ENCODE measurements at places on chromosomes 2 and 18. TPM values are rescaled to one million over a fixed set of nuclear protein-coding genes. Genes with fewer than 3 reads are reported as not detected.
A peak's percentile ranks its signal among the peaks of the same experiment; 100 is the strongest.

The SDC1 gene
- total RNA-seq, result 90.0 TPM

The FBXO15 gene
- total RNA-seq, result 4.2 TPM

DNA sequence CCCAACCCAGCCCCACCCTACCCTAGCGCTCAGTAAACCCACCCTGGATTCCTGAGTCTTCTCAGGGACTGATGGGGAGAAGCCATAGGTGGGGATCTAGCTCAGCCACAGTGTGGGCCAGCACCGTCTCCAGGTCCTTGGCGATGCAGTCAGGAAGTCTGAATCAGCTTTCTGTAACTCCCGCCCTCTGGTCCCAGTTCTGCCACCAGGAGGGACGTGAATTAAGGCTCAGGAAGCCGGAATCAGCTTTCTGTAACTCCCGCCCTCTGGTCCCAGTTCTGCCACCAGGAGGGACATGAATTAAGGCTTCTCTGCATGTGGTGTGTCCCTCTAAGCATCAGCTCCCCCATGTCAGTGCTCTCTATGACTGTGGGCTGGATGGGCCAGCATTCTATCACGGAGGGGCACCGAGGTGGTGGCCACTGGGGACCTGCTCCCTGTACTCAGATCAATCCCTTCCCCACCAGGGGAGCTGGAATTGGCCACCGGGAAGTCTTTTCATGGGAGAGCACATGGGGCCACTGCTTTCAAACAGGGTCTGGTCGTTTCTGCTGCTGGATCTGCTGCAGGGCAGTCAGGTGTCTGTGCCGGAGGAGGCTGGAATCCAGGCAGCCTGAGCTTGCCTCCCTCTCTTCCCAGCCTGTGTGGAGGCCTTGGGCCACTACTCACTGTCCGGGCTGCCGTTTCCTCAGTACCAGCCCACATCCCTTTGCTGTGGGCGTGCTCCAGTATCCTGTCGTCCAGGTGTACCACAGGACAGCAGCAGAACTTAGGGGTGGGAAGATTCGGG lies 24.7 kb downstream of the ASB18 start:
- DNase-seq, result no peak
- no peak overlapping the region for H3K27ac ChIP-seq
- H3K4me1 ChIP-seq, result peaks cover 8% of the 10 kb centered on the region
- H3K4me3 ChIP-seq, result no peak overlapping the region

DNA sequence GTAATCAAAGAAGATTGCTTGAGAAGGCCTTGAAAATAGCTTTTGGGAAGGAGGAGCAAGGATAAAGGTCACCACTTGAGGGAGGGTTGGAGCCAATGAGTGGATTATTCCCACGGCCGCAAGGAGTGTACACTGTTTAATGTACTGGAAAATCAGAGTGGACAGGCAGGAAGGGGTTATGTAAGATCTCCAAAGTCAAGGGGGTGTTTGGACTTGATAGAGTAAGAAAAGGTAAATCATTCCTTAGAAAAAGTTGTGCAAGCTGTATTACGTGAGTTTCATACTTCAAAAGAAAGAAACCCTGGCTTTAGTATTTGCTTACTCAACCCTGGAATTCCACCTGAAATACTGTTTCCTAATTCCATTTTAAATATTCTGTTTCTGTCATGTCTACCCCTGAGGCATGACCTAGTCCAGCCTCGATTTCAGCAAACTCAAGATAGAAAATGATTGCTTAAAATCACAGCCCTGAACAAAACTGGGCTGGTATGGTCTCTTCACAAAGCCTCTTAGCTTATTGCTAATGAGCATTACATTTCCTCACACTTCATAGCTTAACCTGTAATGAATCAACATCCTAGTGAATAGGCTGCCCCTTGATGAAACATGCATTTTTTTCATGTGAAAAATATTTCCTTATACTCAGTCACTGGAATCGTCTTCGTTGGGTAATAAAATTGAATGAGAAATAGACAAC lies 1.1 kb downstream of the MREG start:
- peak overlapping the region; percentile 67 for H3K4me3 ChIP-seq
- H3K27me3 ChIP-seq, result no peaks in the 10 kb centered on the region
- no peaks in the 10 kb centered on the region for H3K36me3 ChIP-seq
- H3K4me1 ChIP-seq, result peaks cover 25% of the 10 kb centered on the region

The TSPYL6 gene
- not detected for total RNA-seq

GRCh38 chr18:63240531-63241316 lies 78.8 kb downstream of the BCL2 start:
- H3K4me1 ChIP-seq, result peaks cover 35% of the 10 kb centered on the region
- no peak overlapping the region for H3K27ac ChIP-seq
- no peak for DNase-seq
- no peaks in the 10 kb centered on the region for H3K36me3 ChIP-seq
- H3K27me3 ChIP-seq, result no peaks in the 10 kb centered on the region

DNA sequence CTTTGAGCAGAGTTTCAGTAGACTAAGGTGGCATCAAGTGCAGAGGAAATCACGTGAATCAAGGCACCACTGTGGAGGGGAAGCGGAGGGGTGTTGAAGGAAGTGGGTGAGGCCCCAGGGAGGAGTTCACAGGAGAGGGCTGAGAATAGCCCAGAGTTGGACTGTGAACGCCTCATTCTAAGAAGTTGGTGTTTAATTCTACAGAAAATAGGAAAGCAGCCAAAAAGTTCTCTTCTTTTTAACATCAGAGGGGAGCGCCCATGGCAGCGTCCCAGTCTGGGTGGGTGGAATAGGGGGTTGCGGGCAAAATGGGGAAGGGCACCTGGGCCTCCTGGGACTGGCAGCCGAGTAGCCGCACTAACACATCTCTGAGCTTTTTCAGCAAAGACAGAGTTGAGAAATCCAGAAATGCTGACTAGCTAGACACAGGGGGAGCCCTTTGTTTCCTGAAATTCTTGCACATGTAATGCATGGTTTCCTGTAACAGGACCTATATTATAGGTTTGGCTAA lies 97.0 kb downstream of the NEB start:
- H3K4me1 ChIP-seq, result peaks cover 24% of the 10 kb centered on the region
- no peak for DNase-seq
- no peaks in the 10 kb centered on the region for H3K36me3 ChIP-seq
- no peaks in the 10 kb centered on the region for H3K27me3 ChIP-seq
- H3K4me3 ChIP-seq, result no peak overlapping the region
- peak overlapping the region; percentile 55 for H3K27ac ChIP-seq

The CYP27C1 gene
- total RNA-seq, result not detected

- DNase-seq, result no peak
- H3K4me3 ChIP-seq, result no peak overlapping the region
- no peaks in the 10 kb centered on the region for H3K27me3 ChIP-seq
- peaks cover 18% of the 10 kb centered on the region for H3K4me1 ChIP-seq
- no peaks in the 10 kb centered on the region for H3K36me3 ChIP-seq
- H3K27ac ChIP-seq, result no peak overlapping the region
Measured at GRCh38 chr18:22683196-22683676, 249.9 kb upstream of the RBBP8 start.

The TACR1 gene
- 1.4 TPM for total RNA-seq

The CAVIN2 gene
- total RNA-seq, result 182 TPM

GRCh38 chr18:8620845-8621244 lies 11.6 kb downstream of the RAB12 start:
- no peaks in the 10 kb centered on the region for H3K27me3 ChIP-seq
- no peak overlapping the region for H3K27ac ChIP-seq
- no peak overlapping the region for H3K4me3 ChIP-seq

The TBR1 gene
- not detected for total RNA-seq

GRCh38 chr2:226155093-226155875 lies 644.3 kb downstream of the IRS1 start:
- no peak overlapping the region for H3K27ac ChIP-seq
- no peak overlapping the region for H3K4me3 ChIP-seq
- H3K4me1 ChIP-seq, result no peaks in the 10 kb centered on the region
- no peaks in the 10 kb centered on the region for H3K36me3 ChIP-seq
- DNase-seq, result no peak

DNA sequence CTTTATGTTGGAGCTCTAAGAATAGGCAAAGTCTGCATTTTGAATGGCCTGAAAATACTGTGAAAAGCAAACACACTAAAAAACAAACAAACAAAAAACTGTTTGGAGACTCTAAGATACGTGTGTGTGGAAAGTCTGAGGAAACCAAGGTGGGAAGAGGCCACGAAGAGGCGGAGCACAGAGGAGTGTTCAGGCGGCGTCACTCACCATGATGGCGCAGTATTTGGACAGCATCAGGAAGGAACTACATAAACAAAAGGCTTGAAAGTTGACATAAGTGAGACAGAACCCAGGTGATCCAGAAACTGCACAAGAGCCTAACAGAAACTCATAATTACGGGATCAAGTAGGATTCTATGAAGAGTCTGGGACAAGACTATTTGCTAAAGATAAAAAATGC lies 50.8 kb upstream of the SOS1 start:
- H3K4me1 ChIP-seq, result no peaks in the 10 kb centered on the region
- no peaks in the 10 kb centered on the region for H3K27me3 ChIP-seq
- no peaks in the 10 kb centered on the region for H3K36me3 ChIP-seq
- H3K27ac ChIP-seq, result no peak overlapping the region

The DSC3 gene
- total RNA-seq, result 0.24 TPM

- H3K4me3 ChIP-seq, result peak overlapping the region; percentile 23
- no peaks in the 10 kb centered on the region for H3K27me3 ChIP-seq
- H3K4me1 ChIP-seq, result no peaks in the 10 kb centered on the region
- no peak for DNase-seq
Measured at GRCh38 chr18:49368161-49368875, 92.1 kb downstream of the DYM start.

The ZNF24 gene
- 51.8 TPM for total RNA-seq

The ZNF385B gene
- total RNA-seq, result 63.2 TPM

GRCh38 chr2:218427741-218428140 lies 8.8 kb downstream of the VIL1 start:
- DNase-seq, result peak; percentile 45
- no peaks in the 10 kb centered on the region for H3K27me3 ChIP-seq
- H3K4me3 ChIP-seq, result no peak overlapping the region
- no peaks in the 10 kb centered on the region for H3K4me1 ChIP-seq
- no peak overlapping the region for H3K27ac ChIP-seq
- no peaks in the 10 kb centered on the region for H3K36me3 ChIP-seq

The SPHKAP gene
- 0.06 TPM for total RNA-seq

DNA sequence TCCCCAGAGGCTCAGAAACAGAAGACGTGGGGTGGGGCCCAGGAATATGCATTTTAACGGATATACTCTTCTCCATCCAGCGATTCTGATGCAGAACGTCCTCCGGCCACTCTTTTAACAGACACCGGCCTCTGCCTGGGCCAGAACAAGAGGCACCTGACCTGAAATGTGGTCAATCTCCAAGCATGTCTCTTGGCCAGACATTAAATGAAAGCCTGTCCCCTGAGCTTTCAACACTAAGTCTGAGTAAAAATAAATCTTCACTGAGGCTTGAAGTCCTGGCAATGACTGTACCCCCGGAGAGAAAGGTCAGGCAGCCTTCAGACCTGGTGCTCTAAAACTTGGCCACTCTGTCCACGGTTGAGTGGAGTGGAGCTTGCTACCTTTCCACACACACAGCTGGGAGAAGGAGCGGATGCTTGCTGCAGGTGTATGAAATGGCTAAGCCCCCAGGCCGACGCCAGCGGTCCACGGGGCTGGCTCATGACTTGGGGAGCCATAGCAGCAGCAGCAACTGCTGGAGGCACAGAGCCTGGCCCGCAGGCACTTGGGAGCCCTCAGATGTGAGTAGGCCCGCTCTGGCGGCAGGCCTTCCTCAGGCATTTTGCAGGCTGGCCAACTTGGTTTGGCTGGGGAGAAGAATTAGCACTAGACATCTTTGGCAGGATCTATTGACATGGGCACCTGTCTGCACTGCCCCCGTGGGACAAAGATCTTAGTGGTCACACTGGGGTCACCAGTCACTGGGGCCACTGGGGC lies 79.7 kb downstream of the TMEM17 start:
- H3K27ac ChIP-seq, result no peak overlapping the region
- H3K36me3 ChIP-seq, result no peaks in the 10 kb centered on the region
- H3K4me3 ChIP-seq, result no peak overlapping the region
- H3K27me3 ChIP-seq, result no peaks in the 10 kb centered on the region
- no peak for DNase-seq
- H3K4me1 ChIP-seq, result no peaks in the 10 kb centered on the region

The CIDEA gene
- total RNA-seq, result not detected

DNA sequence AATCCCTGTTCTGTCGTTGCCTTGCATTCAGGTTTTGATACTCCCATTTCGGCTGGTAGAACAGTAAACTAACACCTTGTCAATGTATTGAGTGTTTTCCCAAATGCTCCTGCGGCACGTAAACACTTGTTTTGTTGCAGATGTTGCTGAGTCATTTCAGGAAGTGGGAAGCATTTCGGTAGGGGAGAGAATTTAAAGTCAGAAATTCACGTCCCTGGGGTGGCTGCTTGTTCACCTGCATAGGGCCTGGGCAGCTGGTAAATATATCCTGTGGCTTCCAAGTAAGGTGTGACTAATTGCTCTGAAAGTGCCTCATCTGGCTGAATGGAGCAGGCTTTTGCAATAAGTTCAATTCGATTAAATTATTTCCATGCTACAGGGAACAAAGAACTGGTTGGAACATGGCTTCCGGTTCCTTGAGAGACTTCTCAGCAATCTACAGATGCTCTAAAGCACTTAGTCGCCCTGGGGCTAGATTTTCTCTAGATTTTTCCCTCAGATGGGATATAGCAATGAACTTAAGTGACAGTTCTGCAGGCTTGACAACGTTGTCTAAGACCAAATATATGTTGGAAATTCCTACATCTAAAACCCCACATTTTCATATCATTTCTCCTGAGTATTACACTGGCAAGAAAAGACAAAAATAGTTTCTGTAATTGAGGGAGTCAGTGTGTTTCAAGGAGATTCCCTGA lies 5.2 kb downstream of the GALR1 start:
- peaks cover 5% of the 10 kb centered on the region for H3K4me1 ChIP-seq
- H3K36me3 ChIP-seq, result no peaks in the 10 kb centered on the region
- H3K27me3 ChIP-seq, result peaks cover 43% of the 10 kb centered on the region
- no peak overlapping the region for H3K27ac ChIP-seq
- DNase-seq, result no peak

The PLEKHH2 gene
- total RNA-seq, result 42.0 TPM

- H3K36me3 ChIP-seq, result no peaks in the 10 kb centered on the region
- no peak for DNase-seq
- no peaks in the 10 kb centered on the region for H3K27me3 ChIP-seq
- no peak overlapping the region for H3K27ac ChIP-seq
Measured at GRCh38 chr2:12623051-12623450, 93.7 kb upstream of the TRIB2 start.

- H3K27ac ChIP-seq, result no peak overlapping the region
- H3K27me3 ChIP-seq, result no peaks in the 10 kb centered on the region
- no peak for DNase-seq
- no peaks in the 10 kb centered on the region for H3K4me1 ChIP-seq
Measured at GRCh38 chr2:233838251-233838650, 16.1 kb downstream of the HJURP start.

The FAP gene
- total RNA-seq, result 3.4 TPM

GRCh38 chr2:236369661-236370062 lies 105.5 kb upstream of the ASB18 start:
- H3K4me1 ChIP-seq, result peaks cover 13% of the 10 kb centered on the region
- no peaks in the 10 kb centered on the region for H3K36me3 ChIP-seq
- no peak overlapping the region for H3K4me3 ChIP-seq

All from lower lobe of right lung (tissue), 2 donors.